ENCODE measurements at places on chromosomes 3 and 15.

- no peak for DNase-seq
Measured at GRCh38 chr3:14812196-14812790, 6.5 kb upstream of the FGD5 start.

DNA sequence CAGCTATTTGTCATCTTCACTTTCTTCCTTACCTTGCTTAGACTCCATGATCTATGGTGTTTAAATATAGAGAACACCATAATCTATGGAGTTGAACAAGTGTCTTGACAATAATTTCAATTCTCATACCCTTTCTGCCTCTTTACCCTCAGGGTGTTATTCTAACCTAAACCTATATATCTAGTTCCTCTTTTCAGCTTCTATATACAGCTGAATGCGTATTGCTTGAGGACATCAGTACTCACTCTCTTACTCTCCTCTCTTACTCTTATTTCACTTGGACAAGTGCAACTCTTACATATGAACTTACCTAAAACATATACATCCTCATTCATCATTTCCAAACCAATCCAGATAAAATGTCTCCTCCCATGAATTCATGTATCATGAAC is 187.1 kb downstream of the RAP2B start:
- no peak for DNase-seq

- DNase-seq = no peak
Measured at GRCh38 chr15:101052681-101053121, 133.5 kb downstream of the LRRK1 start.

DNA sequence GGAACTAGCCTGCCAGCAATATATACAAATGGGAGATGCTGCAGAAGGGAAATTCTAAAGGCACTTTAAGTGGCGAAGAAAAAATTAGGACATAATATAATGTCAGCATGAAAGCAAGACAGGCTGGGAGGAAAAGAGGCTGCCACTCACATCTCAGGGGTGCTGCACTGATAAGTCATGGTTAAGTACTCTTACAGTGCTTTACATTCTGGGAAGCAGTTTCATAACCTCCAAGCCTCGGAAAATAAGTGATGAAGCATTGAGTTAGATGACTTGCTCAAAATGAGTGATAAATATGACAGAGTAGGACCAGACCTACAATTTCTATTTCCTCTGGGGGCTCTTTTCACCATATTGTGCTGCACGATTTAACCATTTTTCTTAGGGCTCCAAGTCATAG is 109.0 kb downstream of the HERC1 start:
- no peak for DNase-seq

- no peak for DNase-seq
Measured at GRCh38 chr3:134816623-134817022, 21.6 kb downstream of the EPHB1 start.

- DNase-seq = no peak
Measured at GRCh38 chr3:69770976-69771634, 31.8 kb downstream of the MITF start.

- DNase-seq = no peak
Measured at GRCh38 chr15:60370105-60370868, 27.5 kb downstream of the ANXA2 start.

DNA sequence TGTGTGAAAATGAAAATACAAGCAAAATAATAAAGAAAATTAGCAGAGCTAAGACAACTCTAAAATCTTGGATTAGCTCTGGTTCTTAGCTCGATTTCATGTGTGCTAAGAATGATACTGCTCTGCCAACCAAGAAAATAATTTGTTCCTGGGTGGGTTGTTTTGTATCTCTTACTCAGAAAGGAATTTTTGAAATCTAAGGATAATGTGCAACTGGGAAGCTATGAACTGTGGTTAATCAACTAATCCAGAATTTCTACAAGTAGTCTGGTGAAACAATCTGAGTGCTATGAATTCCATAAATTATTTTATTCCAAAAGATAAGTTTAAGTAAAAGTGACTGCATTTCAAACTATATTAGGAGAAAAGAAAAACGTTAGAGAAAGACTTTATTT is 92.0 kb downstream of the TFDP2 start:
- no peak for DNase-seq

DNA sequence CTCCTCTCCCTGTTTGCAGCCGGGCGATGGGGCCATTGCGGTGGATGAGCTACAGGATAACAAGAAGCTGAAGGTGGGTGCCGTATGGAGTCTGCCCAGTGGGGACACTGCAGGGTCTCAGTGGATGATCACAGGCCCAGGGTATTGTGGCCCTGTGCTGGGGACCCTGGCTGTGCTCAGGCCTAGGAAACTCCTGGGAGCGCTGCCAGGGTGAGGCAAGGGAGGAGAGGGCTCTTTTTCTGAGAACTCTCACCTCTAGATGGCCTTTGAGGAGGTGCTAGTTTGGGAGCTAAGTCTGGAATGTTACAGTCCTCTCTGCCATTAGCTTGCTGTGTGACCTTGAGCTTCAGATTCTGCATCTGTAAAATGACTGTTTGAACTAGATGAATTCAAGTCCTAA is 16.4 kb downstream of the SLC24A1 start:
- DNase-seq = no peak

DNA sequence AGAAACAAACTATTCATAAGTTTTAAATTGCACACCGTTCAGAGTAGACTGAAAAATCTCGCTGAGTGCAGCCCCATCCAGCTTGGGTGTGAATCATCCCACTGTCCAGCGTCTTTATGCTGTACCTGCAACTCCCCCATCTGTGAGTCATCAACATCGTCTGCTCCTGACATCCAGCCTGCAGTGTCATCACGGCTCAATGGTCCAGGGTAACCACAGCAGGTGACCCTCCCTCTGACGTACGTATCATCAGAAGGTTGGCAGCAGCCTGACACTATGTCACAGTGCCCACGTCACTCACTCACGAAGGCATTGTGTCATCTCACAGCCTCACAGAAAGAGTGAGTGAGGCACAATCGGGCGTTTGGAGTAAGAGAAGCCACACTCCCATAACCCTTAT is 65.2 kb downstream of the TPRA1 start:
- DNase-seq = no peak

- DNase-seq = no peak
Measured at GRCh38 chr15:76866716-76867321, 38.3 kb downstream of the SCAPER start.

- no peak for DNase-seq
Measured at GRCh38 chr3:106631373-106632108, 745.7 kb upstream of the CCDC54 start.

- DNase-seq = no peak
Measured at GRCh38 chr3:10383850-10384248, 62.9 kb upstream of the SEC13 start.

DNA sequence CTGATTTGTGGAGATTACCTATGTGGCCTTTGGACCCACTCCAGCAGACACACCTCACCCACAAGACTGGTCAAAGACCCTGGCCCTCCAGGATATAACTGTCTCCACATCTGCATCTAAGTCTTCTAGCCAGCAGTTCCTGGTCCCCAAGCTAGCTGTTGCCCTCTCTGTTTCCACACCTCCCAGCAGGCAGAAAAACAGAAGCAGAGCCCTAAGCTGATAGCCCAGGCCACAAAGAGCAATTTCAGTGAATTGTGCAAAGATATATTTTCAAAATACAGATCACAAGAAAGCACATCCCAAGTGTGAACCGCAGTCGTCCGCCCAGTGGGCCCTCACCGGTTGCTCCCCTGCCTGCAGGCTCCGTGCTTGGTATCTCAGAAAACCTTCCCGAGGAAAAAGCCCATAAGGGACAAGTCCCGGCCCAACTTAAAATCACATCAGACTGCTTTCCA is 2.6 kb downstream of the TNIK start:
- DNase-seq = no peak

DNA sequence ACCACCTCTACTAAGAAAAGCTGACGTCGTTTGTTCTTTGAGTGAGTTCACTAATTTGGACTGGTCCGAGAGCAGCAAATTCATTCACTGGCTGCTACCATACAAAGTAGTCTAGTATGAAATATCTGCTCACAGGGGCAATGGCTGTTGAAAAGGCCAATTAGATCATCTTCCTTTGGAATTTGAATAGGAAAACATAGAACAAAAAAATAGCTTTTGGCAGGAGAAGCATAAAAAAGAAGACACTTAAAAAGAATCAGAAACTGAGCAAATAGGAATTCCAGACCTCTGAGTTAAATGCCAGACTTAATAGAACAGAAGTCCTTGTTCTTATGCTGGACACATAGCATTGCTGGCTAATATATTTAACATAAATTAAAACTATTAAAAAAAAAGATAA is 159.3 kb downstream of the IL1RAP start:
- DNase-seq = no peak

GRCh38 chr15:73414876-73415275 is 28.1 kb upstream of the REC114 start:
- no peak for DNase-seq

- no peak for DNase-seq
Measured at GRCh38 chr15:101647251-101647650, 4.9 kb downstream of the TM2D3 start.

- no peak for DNase-seq
Measured at GRCh38 chr15:78597583-78597982, 23.2 kb downstream of the CHRNA3 start.

GRCh38 chr3:78729946-78730345 is 1037.9 kb downstream of the ROBO1 start:
- DNase-seq = no peak

DNA sequence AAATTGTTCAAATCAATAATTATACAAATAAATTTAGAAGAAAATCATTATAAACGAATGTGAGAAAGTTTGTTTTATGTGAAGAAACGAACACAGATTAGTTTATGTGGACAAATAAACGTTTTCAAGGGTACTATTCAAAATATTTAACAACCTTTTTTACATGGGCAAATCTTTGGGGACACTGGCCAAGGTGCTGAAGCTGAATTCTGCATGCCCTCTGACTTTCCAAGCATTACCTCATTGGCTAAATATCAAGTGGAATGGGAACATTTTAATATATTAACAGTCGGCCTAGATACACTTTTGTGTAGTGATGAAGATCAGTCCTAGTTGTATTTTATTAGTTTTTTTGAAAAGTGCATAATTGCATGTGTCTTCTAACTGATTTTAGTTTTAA is 636.4 kb upstream of the DPPA4 start:
- DNase-seq = no peak

DNA sequence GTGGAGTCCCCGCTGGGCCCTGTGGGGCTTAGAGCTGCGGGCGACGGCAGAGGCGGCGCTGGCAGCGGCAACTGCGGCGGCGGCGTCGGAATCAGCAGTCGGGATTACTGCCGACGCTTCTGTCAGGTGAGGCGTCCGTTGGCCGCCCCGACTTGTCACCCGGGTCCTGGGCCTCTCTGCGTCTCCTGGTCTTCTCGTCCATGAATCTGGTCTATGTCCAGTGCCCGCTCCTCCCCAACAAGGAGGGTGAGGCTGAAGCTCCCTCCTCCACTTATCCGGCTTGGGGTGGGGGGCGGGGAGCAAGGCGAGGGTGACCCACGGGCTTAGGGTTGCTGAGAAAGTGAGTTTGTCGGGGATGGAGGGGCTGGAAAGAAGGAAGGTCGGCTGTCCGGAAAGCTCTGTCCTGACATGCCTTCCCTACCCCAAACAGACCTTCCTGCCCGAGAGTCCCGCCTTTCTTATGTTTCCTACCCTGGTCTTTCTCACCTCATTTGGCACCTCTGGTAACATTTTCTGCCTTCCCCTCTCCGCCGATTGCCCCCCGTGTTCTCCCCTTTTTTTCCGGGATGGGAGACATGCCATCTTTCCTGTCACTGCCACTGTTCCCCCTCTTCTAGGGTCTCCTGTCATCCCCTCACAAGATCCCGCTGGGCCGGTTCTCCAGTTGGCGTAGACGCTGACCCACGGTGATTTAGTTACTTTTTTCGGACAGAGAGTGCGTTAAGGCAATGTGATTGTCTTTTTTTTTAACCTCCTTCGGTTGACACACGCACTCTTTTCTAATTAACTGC is 520 bp downstream of the ZNF654 start:
- DNase-seq = no peak

GRCh38 chr15:88476635-88477060 is 9.1 kb downstream of the MRPS11 start:
- no peak for DNase-seq

- DNase-seq = no peak
Measured at GRCh38 chr15:97177151-97177577, 783.3 kb upstream of the ARRDC4 start.

DNA sequence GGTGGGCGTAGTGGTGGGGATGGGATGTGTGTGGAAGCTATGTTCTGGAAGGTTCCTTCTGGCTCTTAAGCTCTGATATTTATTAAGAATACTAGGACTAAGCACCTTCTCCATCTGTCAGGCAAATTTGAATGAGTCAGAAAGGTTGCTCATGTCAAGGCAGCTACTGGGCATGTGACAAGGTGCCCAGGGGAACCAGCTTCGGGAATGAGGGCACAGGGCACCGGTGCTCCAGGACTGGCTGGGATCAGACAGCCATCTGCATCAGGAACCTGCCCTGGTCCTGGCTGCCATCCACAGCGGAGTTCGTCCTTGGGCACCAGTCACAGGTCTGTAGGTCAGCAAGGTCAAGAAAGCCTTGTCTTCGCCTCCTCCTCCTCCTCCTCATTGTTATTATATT is 32.5 kb downstream of the CA12 start:
- DNase-seq = no peak

GRCh38 chr3:139455206-139455605 is 21.1 kb downstream of the RBP2 start:
- no peak for DNase-seq

DNA sequence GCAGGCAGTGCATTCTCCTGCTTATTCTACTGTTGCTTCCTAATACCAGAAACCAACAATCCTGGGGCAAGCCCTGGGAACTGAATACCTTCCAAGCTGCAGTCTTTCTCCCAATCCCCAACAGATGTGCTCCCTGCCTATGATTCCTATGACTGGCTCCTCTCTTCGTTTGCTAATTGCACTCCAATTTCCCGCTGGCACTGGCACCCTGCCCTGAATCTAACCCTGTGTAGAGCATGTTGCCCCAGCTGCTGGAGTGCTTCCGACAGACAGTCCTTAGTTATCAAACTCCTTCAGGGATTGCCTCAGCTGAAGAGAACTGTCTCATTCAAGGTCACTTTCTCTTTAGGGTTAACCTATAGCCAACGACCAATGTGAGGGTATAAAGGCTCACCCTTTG is 214.1 kb downstream of the NECTIN3 start:
- DNase-seq = no peak

DNA sequence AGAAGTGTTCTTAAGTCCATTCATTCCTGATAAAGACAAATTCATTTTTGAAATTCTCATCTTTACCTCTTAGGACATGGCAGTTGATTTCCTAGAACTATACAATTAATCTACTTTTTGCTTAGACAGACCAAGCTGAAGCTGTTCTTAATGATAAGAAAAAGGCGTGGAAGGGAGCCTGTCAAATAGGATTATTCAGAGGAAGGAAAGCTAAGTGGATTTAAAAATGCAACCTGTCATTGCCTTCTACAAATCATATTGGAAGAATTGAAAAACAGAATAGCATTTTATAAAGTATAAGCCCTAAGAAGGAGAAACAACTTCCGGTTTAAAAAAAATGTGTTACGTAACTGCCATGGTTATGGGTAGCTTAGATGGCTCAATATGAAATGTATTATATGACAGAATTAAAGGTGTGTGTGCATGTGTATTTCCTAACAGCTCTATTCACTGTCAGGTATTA is 81.2 kb upstream of the RAP2B start:
- DNase-seq = no peak
